ENCODE measurements at places on chromosomes 12 and 14.

- no peak for DNase-seq
Measured at GRCh38 chr12:4439736-4440135, 5.9 kb downstream of the FGF6 start.

DNA sequence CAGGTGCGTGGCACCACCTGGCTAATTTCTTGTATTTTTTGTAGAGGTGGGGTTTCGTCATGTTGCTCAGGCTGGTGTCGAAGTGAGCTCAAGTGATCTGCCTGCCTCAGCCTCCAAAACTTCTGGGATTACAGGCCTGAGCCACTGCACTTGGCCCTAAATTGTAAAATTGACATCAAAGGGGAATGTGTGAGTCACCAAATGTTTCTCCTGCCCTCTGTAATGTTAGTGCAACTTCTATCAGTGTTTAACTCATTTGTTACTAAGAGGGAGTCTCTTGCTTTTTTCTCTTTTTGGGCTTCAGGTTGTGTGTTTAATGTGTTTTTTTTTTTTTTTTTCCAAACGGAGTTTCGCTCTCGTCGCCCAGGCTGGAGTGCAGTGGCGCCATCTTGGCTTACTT, 2.3 kb downstream of the TULP3 start:
- DNase-seq = peak; percentile 89

GRCh38 chr12:71876137-71876799, 36.7 kb downstream of the TBC1D15 start:
- DNase-seq = no peak

DNA sequence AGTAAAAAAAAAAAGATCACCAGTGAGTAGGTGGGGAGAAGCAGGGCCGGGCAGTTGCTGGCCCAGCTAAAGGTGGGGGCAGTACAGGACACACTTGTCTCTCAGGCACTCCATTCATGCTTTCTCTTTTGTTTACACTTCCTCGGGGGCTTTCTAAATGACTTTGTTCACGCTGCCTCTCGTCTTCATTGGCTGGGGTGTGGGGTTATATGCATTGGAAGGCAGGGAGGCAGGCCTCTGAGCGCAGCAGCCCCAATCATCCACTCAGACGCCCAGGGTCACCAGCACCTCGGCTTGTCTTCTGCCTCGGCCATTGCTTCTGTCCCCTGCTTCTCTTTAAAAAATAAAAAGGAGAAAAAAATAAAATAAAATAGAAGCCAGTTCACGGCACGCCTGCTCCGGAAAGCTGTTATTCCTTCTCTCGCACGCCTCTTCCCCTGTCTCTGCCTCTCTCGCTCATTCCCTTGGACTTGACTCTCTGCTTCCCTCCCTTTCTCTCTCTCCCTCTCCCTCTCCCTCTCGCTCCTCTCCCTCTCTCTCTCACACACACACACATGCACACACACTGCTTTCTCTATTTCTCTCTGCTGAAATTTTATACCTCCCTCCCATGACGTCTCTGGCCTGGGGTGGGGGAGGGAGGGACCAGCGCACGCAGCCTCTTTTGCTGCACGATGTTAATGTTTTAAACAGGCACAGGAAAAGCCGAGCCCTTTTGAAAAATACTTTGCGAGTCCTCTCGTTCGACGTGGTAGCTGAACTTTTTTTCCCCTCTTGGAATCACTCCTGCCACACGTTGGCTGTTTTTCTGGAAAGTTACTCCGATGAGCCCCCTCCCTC, at the start of gene TGFB3:
Gene TGFB3 (minus strand): TSS at position 570 of the 840 bp plus-strand sequence. CDS start 1,102 bp downstream, outside the sequence.
- peak; percentile 85 for DNase-seq

DNA sequence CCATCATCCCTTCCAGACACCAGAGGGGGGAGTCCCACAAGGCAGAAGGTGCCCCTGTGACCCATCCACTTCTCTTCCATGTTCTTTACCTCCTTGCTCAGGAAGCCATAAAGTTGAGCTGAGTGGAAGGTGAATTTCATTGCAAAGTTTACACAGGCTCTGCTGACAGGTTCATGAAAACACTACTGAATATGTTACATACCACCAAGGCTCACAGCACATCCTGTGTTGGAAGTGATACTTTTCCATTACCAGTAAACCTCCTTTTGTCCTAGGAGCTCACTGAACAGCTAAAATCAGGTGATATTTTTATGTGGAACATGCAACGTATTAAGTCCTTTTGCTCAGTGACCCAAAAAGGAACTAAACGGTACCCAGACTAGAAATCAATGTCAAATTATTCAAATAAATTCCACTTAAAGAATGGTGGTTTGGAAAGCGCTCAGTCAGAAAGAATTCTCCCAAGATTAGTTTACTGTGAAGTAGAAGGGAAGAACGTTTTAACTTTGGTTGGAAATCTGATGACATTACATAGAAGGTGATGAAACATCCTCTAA, 196.2 kb upstream of the NUDT4 start:
- DNase-seq = no peak

Data from EL (cell line).